ENCODE measurements at places on chromosomes 13 and 19. TPM values are rescaled to one million over a fixed set of nuclear protein-coding genes. Genes with fewer than 3 reads are reported as not detected.

GRCh38 chr13:86563308-86563707 lies 764.1 kb upstream of the SLITRK6 start:
- DNase-seq, result no peak

DNA sequence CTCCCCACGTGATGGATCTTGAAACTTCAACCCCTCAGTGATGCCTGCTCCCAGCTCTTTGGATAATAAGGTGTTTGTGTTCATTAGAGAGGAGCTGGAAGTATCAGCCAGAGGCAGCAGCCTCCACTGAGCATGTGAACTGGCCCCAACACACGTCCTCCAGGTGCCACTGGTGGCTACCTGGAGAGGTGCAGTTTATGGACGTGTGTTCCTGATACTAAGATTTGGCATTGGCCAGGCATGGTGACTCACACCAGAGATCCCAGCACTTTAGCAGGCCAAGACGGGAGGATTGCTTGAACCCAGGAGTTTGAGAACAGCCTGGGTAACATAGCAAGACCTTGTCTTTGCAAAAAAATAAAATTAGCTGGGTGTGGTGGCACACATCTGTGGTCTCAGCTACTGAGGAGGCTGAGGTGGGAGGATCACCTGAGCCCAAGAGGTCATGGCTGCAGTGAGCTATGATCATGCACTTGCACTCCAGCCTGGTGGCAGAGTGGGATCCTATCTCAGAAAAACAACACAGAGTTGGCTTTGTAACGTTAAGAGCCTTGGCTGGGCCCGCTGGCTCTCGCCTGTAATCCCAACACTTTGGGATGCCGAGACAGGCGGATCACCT lies 34.4 kb downstream of the SLC25A42 start:
- DNase-seq, result no peak

GRCh38 chr13:82848766-82849165 lies 1033.5 kb downstream of the SLITRK1 start:
- no peak for DNase-seq

The SYNGR4 gene
- total RNA-seq, result not detected

Data from H1 (cell line).